ENCODE measurements at places on chromosomes 7 and 10.

GRCh38 chr10:70192326-70192968 is 22.1 kb upstream of the SAR1A start:
- no peak for DNase-seq

GRCh38 chr10:66085906-66086305 is 839.9 kb upstream of the LRRTM3 start:
- DNase-seq: no peak

DNA sequence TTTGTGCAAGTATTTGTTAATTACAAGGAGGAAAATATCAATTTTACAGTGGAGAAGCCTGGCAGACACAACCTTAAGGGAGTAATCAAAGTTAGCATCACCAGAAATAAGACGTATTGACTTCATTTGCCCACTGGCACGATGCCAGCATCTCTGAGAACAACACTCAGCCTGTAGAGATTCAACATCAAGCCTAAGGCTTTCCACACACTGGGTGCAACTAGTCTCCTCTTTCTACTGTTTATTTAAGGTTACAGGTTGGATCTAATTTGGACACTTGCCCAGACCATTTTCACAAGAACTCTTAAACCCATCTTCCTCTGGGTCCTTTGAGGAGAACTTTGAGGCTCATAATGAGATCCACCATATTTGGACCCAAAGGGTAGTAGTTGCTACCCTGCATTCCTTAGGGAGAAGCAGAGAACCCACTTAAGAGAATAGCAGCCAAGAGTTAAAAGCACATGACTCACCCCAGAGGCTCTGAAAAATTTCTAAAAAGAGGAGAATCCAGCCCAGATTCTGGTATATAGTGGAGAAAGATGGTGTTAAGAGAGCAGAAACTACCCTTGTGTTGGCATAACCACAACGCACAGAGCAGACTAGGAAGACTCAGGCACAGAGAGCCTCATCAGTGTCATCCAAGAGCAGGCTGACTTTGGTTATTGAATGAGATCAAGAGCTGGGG is 97.3 kb downstream of the CCDC71L start:
- no peak for DNase-seq

DNA sequence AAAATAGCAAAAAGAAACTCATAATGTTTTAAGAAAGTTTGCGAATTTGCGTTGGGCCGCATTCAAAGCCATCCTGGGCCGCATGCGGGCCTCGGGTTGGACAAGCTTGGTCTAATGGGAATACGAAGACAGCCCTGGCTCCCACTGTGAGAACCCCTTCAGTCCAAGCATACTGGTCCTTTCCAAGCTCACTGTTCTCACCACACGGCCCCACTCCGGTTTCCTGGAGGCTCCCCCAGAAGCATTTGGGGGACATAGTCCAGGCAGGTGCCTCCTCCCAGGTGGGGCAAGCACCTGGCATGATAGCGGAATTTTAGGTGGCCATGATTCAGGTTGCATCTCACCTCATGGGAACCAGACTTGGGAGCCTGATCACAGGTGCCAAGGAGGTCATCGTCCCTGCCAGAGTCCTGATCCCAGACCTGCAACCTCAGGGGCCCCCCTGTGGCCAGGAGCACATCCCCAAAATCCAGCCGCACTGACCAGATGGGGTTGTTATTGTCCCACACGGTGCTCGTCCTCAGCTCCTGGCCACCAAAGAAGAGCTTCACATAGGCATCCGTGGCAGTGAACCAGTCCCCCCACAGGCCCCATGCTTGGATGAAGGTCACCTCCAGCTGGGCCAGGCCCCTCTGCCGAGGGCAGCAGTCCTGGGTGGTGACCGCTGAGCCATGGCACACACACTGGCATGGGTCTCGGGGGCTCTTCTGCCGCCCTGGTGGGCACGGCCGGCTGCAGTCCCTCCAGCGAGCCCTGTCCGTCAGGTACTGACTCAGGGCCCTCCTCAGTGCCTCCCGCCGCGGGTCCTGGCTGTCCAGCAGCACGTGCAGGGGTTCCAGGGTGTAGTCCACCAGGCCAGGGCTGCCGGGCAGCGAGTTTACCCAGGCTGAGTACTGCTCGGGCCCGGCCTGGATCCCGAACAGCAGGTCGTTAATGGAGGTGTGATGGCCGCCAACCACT is 4.4 kb downstream of the PRF1 start:
- no peak for DNase-seq

- no peak for DNase-seq
These were observed 88.1 kb upstream of the NRP1 start for GRCh38 chr10:33422471-33423153.

- no peak for DNase-seq
These were observed 36.1 kb downstream of the ABRAXAS2 start for GRCh38 chr10:124837687-124838086.

GRCh38 chr7:51263631-51264484 is 52.8 kb downstream of the COBL start:
- DNase-seq: no peak

- DNase-seq: no peak
These were observed 754.6 kb downstream of the REEP3 start for GRCh38 chr10:64275774-64276173.

GRCh38 chr10:93097386-93097785 is 23.7 kb downstream of the CYP26A1 start:
- DNase-seq: no peak
